CD8-positive, alpha-beta memory T cell (primary cell): ENCODE measurements at places on chromosomes 4 and X. TPM values are rescaled to one million over a fixed set of nuclear protein-coding genes. Genes with fewer than 3 reads are reported as not detected.

FAM133A gene
- total RNA-seq: not detected

DNA sequence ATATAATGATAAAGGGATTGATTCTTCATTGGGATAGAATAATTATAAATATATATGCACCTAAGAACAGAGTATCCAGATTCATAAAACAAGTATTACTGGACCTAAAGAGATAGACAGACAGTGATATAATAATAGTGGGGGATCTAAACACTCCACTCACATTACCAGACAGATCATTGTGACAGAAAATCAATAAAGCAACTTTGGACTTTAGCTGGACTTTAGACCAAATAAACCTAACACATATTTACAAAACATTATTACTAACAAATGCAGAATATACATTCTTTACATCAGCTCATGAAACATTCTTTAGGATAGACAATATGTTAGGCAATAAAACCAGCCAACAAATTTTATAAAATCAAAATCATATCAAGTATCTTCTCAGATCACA is 14.6 kb downstream of the AGTR2 start:
- no peak for DNase-seq

DNA sequence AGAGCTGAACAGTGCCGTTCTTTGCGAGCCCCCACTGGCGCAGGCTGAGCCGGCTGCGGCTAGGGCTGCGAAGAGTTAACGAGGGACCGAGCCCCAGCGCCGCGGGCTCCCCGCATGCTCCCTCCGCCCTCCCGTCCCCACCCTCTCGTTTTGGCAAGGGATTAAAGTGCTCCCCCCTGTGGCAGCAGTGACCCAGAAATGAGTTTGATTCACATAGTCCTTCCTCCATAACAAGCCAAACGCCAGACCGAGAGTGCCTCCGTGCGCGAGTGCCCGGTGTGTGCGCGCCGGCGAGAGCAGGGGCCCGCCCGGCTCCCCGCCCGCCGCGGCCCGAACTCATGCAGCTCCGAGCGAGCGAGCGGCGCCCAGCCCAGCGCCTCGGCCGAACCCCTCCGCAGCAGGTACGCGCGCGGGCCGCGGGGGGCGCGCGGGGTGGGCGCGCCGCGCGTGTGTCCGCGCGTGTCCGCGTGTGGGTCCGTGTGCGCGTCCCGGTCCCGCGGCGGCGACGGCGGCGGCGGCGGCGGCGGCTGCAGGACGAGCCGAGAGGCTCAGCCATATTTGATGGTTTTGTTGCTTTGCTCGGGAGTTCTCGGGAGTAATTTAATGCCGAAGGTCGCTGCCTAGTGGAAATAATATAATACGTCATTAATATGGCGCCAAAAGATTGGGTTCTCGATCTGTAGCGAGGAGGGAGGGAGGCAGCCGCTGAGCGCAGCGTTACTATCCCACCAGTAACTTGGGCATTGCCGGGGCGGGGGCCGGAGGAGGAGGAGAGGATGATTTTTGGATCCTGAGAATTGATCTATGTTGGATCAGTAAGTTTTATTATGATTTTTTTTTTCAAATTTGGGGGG is at the start of gene JADE1:
Gene JADE1 (plus strand): TSS at position 224 of the 854 bp plus-strand sequence. CDS start 22,059 bp downstream, outside the sequence.
- DNase-seq: peak; percentile 82

DNA sequence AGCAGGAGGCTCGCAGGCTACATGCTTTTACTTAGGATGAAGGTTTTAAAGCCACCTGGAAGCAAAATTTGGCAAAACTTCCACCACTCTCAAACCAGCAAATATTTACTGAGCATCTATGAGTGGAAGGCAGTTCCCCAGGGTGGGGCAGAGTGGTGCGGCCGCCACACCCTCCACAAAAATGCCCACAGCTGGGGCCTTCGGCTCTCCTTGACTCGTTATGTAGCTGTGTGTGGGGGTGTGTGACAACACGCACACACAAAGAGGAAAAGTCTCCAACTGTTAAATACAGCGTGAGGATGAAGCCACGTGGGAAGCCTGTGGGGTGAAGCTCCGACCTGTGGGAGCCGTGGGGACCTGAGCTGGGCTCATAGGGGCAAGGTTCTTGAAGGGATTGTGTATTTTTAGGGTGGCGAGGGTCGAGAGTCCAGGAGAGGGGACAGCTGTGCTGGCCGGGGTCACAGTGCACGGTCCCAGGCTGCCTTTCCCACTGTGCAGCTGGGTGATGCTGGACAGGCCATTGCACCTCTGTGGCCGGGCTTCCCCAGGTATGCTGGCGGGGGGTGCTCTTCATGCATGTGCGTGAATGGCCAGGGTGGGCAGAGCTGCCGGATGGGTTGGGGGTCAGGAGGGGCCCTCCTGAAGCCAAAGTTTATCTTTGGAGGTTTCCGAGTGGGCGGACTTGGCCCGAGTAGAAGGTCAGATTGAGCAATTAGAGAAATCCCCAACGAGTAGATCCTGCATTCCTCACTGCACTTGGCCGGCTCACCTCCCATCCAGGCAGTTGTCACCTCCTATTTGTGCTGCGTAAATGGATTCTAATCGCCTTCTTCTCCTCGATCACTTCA is 25.4 kb downstream of the SORCS2 start:
- no peak for DNase-seq

DNA sequence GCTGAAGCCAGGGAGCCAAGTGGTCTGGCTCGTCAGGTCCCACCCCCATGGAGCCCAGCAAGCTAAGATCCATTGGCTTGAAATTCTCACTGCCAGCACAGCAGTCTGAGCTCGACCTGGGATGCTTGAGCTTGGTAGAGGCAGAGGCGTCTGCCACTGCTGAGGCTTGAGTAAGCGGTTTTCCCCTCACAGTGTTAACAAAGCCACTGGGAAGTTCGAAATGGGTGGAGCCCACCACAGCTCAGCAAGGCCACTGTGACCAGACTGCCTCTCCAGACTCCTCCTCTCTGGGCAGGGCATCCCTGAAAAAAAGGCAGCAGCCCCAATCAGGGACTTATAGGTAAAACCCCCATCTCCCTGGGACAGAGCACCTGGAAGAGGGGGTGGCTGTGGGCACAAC is 353.8 kb downstream of the NAP1L3 start:
- DNase-seq: no peak

DNA sequence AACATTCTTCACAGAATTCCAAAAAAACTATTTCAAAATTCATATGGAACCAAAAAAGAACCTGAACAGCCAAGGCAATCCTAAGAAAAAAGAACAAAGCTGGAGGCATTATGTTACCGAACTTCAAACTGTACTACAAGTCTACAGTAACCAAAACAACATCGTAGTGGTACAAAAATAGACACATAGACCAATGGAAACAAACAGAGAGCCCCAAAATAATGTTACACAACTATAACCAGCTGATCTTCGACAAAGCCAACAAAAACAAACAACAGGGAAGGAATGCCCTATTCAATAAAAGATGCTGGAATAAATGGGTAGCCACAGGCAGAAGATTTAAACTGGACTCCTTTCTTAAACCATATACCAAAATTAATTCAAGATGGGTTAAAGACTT is 1189.6 kb downstream of the PCDH18 start:
- DNase-seq: no peak

- no peak for DNase-seq
These were observed 68.9 kb downstream of the COL25A1 start for GRCh38 chr4:109233570-109233969.

DNA sequence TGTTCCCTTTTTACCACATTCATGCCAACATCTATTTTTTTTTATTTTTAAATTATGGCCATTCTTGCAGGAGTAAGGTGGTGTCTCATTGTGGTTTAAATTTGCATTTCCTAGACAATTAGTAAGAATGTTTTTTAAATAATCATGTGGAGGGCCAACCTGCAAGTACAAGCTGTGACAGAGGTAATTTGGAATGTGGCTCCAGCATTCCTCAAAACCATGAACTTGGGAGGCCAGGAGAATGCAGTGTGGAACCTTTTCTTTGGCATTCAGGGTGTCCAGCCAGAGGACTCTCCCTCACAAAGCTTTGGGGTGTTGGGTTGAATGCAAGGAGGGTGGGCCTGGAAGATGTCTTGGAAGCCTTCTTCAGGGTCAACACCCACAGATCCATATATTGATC is 7.3 kb upstream of the TMEM185A start:
- no peak for DNase-seq

DNA sequence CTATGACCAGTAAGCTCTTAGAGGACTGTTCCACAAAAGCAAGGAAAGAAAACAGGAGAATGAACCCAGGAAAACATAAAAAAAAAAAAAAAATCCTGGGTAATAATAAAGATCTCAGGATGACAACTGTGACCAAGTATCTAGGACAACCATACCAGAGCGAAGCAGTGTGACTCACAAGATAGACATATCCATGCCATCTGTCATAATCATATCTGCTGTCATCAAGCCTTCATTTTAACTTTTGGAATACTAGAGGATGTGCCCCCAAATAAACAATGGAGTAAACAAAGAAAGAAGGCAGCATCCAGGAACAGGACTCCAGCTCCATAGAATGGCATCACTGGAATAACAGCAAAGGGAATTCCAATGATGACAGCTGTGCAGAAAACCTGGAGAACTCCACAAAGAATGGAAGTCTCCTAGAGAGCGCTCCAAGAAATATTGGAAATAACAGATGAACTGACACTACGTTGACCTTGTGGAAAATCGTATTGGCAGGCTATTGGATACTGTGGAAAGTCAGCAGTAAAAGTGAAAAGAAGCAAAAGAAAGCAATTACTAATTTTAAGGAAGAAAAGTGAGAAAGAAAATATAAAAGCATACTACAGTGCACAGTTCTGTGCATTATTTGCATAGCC is 35.3 kb downstream of the HPGDS start:
- DNase-seq: no peak

SULT1E1 gene
- not detected for total RNA-seq

GRCh38 chr4:27703771-27704170 is 843.1 kb downstream of the STIM2 start:
- no peak for DNase-seq

CDKL5 gene
- total RNA-seq: 1.5 TPM

EGF gene
- total RNA-seq: not detected

DNA sequence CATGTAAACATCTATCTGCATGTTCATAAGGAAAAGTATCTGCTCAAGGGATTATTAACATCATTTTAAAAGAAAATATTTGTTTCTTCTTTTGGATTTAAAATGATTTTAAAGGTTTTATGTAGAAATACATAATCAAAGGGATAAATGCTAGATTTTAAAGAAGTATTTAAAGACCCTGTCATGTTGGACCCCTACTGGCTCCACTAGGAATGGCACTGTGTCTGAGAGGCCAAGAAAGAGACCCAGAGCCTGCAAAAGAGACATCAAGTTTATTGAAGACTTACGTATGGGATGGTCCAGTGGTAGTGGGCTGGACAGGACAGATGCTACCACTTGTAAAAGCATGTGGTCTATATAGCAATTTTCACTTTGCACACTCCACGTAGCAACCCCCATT is 78.7 kb upstream of the PCDH18 start:
- no peak for DNase-seq

DNA sequence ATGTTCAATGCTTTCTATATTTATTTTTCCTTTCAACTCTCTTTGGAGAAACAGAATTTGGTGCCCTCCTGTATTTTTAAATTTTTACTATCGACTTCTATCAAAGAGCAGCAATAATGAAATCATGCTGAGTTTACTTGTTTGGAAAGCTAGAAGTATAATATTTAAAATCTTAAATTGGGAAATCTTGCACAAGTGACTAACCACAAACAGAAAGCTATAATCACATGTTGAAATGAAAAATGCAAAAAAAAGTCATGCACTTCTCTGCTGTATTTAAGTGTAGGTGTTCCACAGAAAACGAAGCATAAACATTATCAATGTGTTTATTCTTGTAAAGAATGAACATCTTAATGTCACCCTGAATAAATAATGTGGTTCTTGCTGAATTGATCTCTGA is 306.1 kb downstream of the PCDH18 start:
- DNase-seq: no peak

GRCh38 chrX:49029876-49030275 is 13.3 kb downstream of the TFE3 start:
- no peak for DNase-seq

CFAP99 gene
- total RNA-seq: 0.07 TPM

- DNase-seq: no peak
These were observed 930.7 kb upstream of the PCDH10 start for GRCh38 chr4:132218406-132218805.

PCDH18 gene
- total RNA-seq: not detected
